ENCODE measurements at places on chromosomes 6 and 20. TPM values are rescaled to one million over a fixed set of nuclear protein-coding genes. Genes with fewer than 3 reads are reported as not detected.

The OTOR gene
- not detected for total RNA-seq

- H3K36me3 ChIP-seq: no peaks in the 10 kb centered on the region
- peaks cover 21% of the 10 kb centered on the region for H3K4me1 ChIP-seq
- H3K27ac ChIP-seq: no peak overlapping the region
- no peak overlapping the region for H3K4me3 ChIP-seq
- peaks cover 13% of the 10 kb centered on the region for H3K27me3 ChIP-seq
Measured at GRCh38 chr6:33589731-33590530, 9.9 kb upstream of the BAK1 start.

- peaks cover 15% of the 10 kb centered on the region for H3K4me1 ChIP-seq
- no peaks in the 10 kb centered on the region for H3K27me3 ChIP-seq
- peak overlapping the region; percentile 30 for H3K4me3 ChIP-seq
- no peak overlapping the region for H3K27ac ChIP-seq
- H3K36me3 ChIP-seq: no peaks in the 10 kb centered on the region
- no peak for DNase-seq
Measured at GRCh38 chr6:152462716-152463115, 174.4 kb downstream of the SYNE1 start.

DNA sequence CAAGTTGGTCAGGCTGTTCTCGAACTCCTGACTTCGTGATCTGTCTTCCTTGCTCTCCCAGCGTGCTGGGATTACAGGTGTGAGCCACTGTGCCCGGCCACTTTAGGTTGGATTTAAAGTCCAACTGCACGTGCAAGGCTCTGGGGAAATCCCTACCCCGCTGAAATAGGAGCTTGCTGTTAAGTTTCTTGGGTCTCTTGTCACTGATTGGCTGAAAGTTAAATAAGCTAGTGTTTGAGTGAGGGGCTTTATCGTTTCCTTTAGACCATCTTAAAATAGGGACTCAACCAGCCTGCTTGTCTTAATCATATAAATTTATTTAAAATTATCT is 11.1 kb upstream of the SERINC1 start:
- H3K4me1 ChIP-seq: no peaks in the 10 kb centered on the region
- H3K4me3 ChIP-seq: no peak overlapping the region
- H3K36me3 ChIP-seq: no peaks in the 10 kb centered on the region
- H3K27me3 ChIP-seq: no peaks in the 10 kb centered on the region
- DNase-seq: no peak

DNA sequence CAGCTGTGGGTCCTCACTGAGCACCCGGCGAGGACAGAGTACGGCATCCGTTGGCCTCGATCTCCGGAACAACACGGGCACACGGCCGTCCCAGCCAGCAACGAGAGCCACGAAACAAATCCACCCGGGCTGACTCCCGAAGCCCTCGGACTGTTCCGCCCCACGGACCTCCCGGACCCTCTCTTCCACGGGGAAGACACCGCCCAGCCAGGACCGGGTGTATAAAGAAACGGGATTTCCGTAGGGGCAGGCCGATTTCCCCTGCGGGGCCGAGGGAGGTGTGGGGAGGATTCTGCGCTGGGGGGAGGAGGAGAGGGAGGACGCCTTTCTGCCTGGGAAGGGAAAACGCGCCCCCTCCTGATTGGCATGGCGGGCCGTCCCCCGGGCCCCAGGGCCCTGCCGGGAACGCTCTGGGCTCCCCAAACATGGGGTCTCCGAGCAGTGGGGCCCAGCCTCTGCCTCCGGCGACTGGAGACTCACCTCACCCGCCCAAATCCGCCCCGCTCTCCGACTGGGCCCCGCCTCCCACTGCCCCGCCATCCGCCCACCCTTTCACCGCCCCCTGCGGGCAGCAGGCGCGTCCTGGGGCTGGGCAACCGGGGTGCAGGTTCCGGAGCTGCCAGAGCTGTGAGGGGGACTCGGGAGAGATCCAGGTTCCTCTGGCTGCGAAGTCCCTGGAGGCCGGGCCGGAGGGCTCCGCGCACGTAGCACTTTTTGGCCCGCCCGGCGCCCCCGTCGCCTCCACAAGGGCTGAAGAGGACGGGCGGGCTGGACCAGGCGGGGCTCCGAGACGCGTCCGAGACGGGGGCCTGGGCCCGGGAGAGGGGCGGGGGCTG is 679 bp upstream of the PPDPF start:
- peaks cover 4% of the 10 kb centered on the region for H3K4me1 ChIP-seq
- H3K4me3 ChIP-seq: peak overlapping the region; percentile 66
- H3K27me3 ChIP-seq: no peaks in the 10 kb centered on the region

The LRFN2 gene
- 0.50 TPM for total RNA-seq

- H3K36me3 ChIP-seq: no peaks in the 10 kb centered on the region
- peaks cover 22% of the 10 kb centered on the region for H3K4me1 ChIP-seq
- peak overlapping the region; percentile 77 for H3K4me3 ChIP-seq
Measured at GRCh38 chr20:53660947-53661381, 67.3 kb upstream of the ZNF217 start.

- H3K36me3 ChIP-seq: no peaks in the 10 kb centered on the region
- peaks cover 10% of the 10 kb centered on the region for H3K4me1 ChIP-seq
- H3K27me3 ChIP-seq: no peaks in the 10 kb centered on the region
- H3K4me3 ChIP-seq: no peak overlapping the region
- H3K27ac ChIP-seq: no peak overlapping the region
Measured at GRCh38 chr20:38932457-38933120, 6.4 kb downstream of the FAM83D start.

- peaks cover 6% of the 10 kb centered on the region for H3K36me3 ChIP-seq
- H3K4me3 ChIP-seq: peak overlapping the region; percentile 38
- no peak for DNase-seq
- peak overlapping the region; percentile 63 for H3K27ac ChIP-seq
- H3K27me3 ChIP-seq: no peaks in the 10 kb centered on the region
- H3K4me1 ChIP-seq: peaks cover 32% of the 10 kb centered on the region
Measured at GRCh38 chr6:45479834-45480751, 102.4 kb upstream of the SUPT3H start.

- DNase-seq: no peak
- no peak overlapping the region for H3K4me3 ChIP-seq
Measured at GRCh38 chr6:44304282-44305199, 8.6 kb downstream of the AARS2 start.

DNA sequence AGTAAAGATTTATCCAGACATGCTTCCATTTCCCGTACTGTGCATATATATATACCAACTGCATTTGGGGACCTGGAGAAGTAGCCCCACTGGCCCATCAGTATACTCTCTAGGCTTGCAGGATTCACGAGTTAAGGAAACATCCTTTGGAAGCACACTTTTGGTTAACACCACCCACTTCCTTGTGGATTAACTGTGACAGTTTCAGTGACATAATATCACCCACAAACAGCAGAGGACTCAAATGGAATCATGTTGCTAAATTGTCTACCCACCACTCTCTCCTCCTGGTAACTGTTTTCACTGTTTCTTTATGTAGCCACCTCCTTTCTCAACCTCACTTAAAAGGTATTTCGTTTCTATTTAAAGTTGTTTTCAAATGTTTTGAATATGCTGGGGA is 55.0 kb downstream of the PROKR2 start:
- H3K36me3 ChIP-seq: no peaks in the 10 kb centered on the region
- H3K27ac ChIP-seq: no peak overlapping the region
- no peak for DNase-seq
- no peak overlapping the region for H3K4me3 ChIP-seq
- H3K4me1 ChIP-seq: peaks cover 5% of the 10 kb centered on the region
- H3K27me3 ChIP-seq: peaks cover 9% of the 10 kb centered on the region

DNA sequence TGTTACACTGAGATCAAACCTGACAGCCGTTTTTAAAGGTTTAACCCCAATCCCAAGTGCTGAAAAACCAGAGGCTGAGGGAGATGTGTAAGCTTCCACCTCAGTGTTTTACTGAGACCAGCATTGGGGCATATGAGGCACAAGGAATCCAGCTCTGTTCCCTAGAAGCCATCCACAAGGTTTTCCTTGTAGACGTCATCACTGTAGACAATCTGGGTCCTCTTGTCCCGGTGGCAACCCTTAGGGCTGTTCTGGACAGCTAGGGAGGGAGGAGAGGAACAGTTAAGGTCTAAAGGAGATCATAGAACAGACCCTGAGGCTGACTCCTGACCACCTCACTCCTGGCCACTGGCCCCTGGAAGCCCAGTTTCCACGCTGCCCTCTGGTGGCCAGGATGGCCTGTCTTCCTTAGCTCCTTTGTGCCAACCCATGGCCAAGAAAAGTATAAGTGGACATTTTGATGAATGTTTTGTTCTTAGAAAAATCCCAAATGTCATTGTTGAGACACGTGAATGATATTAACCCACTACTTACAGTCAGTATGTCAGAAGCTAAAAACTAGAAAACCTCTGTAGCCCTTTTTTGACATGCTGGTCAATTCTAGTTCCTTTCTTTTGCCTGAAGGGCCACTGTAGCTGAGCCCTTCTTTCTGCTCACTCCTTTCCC is 6.4 kb downstream of the CFB start:
- H3K27ac ChIP-seq: no peak overlapping the region
- peaks cover 3% of the 10 kb centered on the region for H3K4me1 ChIP-seq
- H3K4me3 ChIP-seq: no peak overlapping the region
- no peak for DNase-seq

The ZNF391 gene
- 0.71 TPM for total RNA-seq

- no peaks in the 10 kb centered on the region for H3K36me3 ChIP-seq
- no peak overlapping the region for H3K4me3 ChIP-seq
- peaks cover 12% of the 10 kb centered on the region for H3K27me3 ChIP-seq
- H3K4me1 ChIP-seq: no peaks in the 10 kb centered on the region
- no peak overlapping the region for H3K27ac ChIP-seq
- DNase-seq: no peak
Measured at GRCh38 chr20:13274275-13274861, 53.3 kb downstream of the ISM1 start.

- H3K27ac ChIP-seq: peak overlapping the region; percentile 83
- no peaks in the 10 kb centered on the region for H3K27me3 ChIP-seq
- peak overlapping the region; percentile 57 for H3K4me3 ChIP-seq
- DNase-seq: no peak
- H3K36me3 ChIP-seq: no peaks in the 10 kb centered on the region
Measured at GRCh38 chr6:139028215-139028657, 309 bp upstream of the ABRACL start.

GRCh38 chr6:169271158-169271876 is 17.7 kb upstream of the THBS2 start:
- no peak overlapping the region for H3K4me3 ChIP-seq
- no peak overlapping the region for H3K27ac ChIP-seq
- H3K36me3 ChIP-seq: no peaks in the 10 kb centered on the region
- H3K27me3 ChIP-seq: peaks cover 4% of the 10 kb centered on the region
- H3K4me1 ChIP-seq: no peaks in the 10 kb centered on the region
- DNase-seq: no peak

DNA sequence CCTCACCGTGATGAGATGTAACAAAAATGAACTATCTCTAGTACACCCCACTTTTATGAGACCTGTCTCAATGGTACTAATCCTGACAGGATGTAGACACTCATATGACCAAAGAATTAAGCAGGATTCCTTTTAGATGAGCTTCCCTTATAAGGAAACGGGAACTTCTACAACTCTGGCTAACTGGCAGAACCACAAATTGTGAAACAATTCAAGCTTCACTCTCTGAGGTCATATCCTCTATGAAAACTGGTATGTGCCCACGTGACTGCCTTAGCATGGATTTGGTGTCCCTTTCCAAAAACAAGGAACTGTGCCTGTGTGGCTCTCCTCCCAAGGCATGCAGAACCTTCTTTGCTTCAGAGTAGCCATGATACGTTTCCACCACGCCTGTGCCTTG is 14.1 kb upstream of the CPNE5 start:
- no peak overlapping the region for H3K4me3 ChIP-seq
- H3K36me3 ChIP-seq: peaks cover 43% of the 10 kb centered on the region
- no peak for DNase-seq
- H3K27me3 ChIP-seq: no peaks in the 10 kb centered on the region
- H3K27ac ChIP-seq: peak overlapping the region; percentile 44

DNA sequence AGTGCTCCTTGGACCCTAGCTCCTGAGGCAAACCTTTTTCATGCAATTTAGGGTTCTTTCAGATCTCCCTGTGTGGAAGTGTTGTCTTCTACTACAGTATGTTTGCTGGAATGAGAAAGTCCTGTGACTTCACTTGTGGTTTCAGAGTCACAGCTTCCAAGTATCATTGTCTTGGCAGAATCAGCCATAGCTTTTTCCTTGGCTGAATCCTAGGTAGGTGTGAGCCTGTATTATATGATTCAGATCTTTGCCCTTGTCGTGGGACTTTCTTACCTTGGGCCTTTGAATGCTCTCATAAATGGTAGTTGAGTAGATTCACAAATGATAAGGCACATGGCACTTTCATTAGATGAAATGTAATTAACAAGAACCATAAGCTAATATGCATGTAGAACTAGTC is 16.5 kb downstream of the CARMIL1 start:
- no peaks in the 10 kb centered on the region for H3K36me3 ChIP-seq
- no peak overlapping the region for H3K27ac ChIP-seq
- no peak for DNase-seq
- H3K4me3 ChIP-seq: no peak overlapping the region
- no peaks in the 10 kb centered on the region for H3K4me1 ChIP-seq

GRCh38 chr6:12353731-12354130 is 63.6 kb downstream of the EDN1 start:
- H3K36me3 ChIP-seq: peaks cover 8% of the 10 kb centered on the region
- no peaks in the 10 kb centered on the region for H3K27me3 ChIP-seq
- no peaks in the 10 kb centered on the region for H3K4me1 ChIP-seq
- H3K27ac ChIP-seq: no peak overlapping the region
- no peak for DNase-seq

DNA sequence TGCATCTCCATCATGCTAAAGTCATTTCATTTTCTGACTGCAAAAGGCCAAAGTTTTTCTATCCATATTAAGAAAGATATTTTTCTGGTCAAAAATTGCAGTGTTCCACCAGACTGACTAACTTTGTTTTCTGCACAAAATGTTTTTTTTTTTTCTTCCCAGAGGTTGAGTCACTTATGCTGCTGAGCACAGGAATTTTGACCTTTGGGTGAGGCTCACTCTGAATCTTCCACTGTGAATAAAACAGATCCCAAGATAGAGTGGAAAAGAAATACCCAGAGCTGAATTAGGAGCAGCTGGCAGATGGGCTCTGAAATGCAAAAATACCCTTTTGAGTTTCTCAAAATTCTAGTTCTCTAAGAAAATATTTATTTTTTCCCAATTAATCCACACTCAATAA is 996.8 kb downstream of the KIF16B start:
- H3K36me3 ChIP-seq: no peaks in the 10 kb centered on the region
- H3K27ac ChIP-seq: no peak overlapping the region
- DNase-seq: no peak
- H3K27me3 ChIP-seq: no peaks in the 10 kb centered on the region
- H3K4me1 ChIP-seq: no peaks in the 10 kb centered on the region

The MCHR2 gene
- total RNA-seq: not detected

The LAMA4 gene
- not detected for total RNA-seq

All from natural killer cell treated with Interleukin-12 subunit alpha and Interleukin-12 subunit beta and Interleukin-15 and Interleukin-18, amount 100 ng/mL, for 72 hours (primary cell).